NCI-H1694 (cell line): ENCODE measurements at places on chromosomes 12 and 14.
A peak's percentile ranks its signal among the peaks of the same experiment; 100 is the strongest.

- no peak for DNase-seq
Observed at GRCh38 chr12:39805651-39806050, 186.0 kb upstream of the ABCD2 start.

DNA sequence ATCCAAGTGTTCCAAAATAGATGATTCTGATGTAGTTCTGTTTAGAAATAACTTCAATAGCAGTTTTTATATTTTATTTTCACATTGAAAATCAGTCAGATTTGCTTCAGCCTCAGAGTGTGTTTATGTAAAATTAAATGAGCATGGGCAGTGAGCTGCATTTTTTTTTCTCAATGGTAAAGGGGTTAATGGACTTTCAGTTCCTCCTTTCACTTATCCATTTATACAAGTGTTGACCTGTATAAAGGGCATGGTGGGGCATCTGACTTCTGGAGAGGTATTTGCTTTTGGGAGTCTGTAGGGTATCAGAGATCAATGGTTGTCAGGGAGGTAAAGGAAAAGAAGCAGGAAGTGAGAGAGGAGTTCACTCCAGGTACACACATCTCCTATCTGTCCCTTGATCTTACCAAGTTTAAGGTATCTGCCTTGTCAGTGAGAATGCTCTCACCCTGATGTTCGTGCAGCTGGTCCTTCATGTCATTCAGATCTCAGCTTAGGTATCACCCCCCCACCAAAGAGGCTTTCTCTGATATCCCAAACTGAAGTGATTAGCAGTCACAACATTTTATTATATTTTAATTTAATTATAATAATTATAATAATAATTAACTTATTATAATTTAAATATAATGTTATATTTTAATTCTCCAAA, 181.6 kb upstream of the LMNTD1 start:
- DNase-seq = no peak

DNA sequence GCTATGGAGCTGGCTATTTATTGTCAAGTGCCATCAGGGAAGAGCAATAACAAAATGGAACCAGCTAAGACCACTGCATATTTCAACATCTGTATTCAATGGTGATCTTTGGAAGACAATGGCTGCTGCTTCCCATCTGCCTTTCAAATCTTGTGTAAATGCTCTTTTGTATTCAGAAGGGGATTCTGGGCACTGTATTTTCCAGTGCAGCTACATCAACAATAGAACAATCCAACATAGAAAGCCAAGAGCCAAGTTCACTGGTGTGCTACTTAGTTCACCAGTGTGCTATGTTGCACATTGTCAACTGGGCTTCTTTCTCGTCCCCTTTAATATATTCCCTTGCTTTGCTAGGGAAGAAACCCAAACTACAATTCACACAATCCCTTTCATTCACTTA, 128.8 kb upstream of the OR4E1 start:
- no peak for DNase-seq

GRCh38 chr14:20435582-20436362, at the start of gene KLHL33:
KLHL33 (minus strand) TSS chr14:20436166; CDS start chr14:20435811, 355 bp downstream.
- no peak for DNase-seq

- DNase-seq = no peak
Observed at GRCh38 chr12:124386059-124386458, 91.2 kb downstream of the RFLNA start.

- DNase-seq = peak; percentile 82
Observed at GRCh38 chr14:55807053-55807880, 227.3 kb downstream of the KTN1 start.

DNA sequence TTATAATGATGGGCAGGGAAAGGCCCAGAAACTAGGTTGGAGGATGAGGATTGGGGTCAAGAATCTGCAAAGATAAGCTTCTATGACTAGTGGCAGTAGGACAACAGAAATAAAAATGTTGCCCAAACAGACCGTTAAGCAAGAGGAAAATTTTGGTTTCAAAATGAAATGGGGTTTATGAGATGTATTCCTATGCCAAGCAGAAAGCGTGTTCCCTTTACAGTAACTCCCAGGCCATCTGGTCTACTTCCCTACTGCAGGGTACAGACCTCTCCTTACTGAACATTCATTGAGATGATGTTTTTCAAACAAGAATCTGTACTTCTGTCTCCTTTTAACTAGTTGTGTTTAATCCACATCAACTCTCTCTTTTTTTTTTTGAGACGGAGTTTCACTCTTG, 20.4 kb upstream of the TMEM229B start:
- DNase-seq = peak; percentile 53

GRCh38 chr12:50246873-50247612, 36.3 kb downstream of the LIMA1 start:
- peak; percentile 79 for DNase-seq

DNA sequence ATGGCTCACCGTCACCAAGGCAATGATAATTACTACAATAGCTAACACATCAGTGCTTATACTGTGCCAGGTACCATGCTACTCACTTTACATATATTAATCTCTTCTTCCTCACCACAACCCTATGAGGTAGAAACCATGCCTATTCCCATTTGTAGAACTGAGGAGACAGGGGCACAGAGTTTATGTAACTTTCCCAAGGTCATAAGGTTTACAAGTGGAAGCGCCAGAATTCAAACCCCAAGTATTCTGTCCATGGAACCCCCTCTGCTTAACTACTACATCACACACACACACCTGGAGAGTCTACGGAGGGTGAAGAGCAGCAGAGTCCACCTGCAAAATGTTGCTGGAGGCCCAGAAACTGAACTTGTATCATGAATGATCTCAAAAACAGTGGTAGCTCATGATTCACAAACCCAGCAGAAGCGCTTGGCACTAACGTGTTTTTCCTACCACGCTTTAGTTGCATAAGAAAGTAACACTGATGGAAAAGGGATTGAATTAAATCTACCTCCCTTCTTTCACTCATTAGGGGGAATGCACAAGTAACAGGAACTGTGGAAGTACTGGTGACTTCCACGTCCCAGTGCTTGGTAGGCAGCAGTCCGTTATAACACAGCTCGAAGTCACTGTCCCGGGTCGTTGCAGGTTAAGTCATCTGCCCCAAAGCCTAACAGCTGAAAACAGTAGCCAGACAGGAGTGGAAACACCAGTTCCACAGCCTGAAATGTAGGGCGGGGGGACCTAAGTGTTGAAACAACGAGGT, 2.0 kb downstream of the ITPR2 start:
- no peak for DNase-seq

GRCh38 chr14:24427537-24428508, 1.6 kb downstream of the CBLN3 start:
- DNase-seq = no peak

- no peak for DNase-seq
Observed at GRCh38 chr14:80560800-80561657, 349.7 kb upstream of the DIO2 start.

DNA sequence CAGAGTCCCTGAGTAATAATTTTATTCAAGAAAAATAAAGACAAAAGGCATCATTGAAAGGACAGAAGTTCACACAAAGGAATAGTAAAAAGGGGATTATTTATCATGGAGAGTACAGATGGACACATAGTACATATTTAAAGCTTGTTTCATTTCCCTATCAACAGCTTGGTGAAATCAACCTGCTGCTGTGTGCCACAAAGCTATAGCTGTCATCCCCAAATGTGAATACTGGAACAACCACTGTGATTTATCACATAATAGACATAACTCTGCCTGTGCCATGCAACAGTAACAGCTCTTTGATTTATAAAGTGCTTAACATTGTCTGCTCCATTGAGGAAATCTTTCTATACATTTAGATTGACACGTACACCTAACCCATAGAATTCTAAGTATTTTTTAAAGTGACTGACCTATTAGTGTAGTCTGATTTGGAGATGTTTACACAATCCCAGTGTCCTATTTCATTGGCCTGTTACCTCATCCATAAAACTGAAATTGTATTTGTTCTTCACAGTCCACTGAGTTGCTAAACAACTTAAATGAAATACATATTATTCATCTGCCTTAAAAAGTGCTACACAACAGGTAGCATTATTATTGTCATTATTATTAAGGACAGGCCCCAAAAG, 3.3 kb downstream of the NEMF start:
- DNase-seq = no peak

DNA sequence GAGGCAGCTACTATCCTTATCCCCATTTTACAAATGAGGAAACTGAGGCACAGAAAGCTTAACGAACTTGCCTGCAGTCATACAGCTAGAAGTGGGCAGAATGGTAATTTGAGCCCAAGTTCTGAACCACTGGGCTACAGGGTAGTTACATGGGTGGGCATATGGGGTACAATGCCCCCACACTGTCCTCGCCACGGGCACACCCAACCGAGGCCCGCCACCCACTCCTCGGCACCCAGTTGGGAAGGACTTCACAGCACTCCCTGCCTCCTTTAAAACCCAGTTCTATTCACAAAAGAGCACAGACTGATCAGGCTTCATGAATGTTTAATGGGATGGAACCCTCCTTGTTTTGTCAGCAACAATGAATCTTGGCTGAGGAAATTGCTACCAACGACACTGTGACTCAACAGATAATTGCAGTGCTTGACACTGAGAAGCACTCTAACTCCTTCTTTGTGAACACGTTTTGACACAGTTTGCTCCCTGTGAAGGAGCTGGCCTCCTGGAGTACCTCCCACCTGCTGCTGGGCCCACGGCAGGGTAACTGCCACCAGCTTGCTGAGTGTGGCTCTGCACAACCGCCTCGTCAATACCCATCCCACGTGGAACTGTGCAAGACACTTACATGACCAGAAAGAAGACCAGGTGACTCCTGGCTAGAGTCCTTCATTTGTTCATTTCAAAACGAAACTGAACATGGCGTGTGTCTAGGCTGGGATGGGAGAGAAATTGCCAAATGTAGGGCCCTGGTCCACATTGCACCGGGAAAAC, 63.5 kb downstream of the CLMN start:
- no peak for DNase-seq

DNA sequence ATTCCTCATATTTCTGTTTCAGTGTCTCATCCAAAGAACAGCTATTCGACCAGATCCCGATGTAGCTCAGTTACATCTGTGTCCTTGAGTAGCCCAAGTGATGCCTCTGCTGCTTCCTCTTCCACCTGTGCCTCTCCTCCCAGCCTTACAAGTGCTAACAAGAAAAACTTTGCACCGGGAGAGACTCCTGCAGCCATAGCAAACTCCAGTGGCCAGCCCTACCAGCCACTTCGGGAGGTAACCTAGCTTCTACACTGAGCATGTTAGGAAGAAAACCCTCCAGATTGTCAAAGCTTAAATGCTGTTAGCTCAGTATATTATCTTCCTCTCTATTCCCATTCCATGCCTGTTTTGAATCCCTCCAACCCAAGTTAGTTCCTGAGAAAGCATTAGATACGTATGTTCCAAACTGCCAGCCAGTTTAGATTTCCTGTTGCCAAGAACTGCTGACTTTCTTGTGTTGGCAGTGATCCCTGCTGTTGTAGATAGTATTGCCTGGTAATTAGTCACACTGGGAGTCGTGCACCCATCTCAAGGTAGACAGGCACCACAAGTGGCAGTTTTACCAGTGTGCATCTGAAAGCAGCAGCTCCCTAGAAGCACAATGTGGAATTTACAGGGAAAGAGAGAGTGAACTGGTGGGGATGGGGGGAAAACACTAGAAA, 14.0 kb upstream of the KCNH3 start:
- DNase-seq = no peak

DNA sequence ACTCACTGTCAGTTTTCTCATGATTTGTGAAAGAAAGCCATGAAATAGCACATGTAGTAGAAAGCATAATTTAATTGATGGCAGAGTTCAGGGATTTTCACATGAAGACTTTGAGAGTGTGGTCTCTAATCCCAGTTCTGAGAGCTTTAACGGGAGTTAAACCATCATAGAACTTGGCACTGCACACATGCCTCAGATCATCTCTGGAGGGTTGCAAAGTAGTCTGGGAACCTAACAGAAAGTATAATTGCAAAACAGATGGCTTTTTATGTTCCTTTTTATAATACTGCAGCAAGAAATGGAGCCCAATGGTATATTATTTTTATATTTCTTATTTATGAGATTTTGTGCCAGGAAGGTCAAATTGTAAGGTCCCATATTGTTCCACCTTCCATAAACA, 77.9 kb downstream of the BHLHE41 start:
- DNase-seq = no peak

GRCh38 chr12:124543052-124543589, 24.3 kb downstream of the NCOR2 start:
- DNase-seq = no peak

- no peak for DNase-seq
Observed at GRCh38 chr12:59736786-59737185, 141.0 kb downstream of the SLC16A7 start.
